ENCODE measurements at places on chromosomes 13 and 19. TPM values are rescaled to one million over a fixed set of nuclear protein-coding genes. Genes with fewer than 3 reads are reported as not detected.

CLDND2 gene
- polyA plus RNA-seq, result 1.5 TPM

ZNF850 gene
- 0.76 TPM for polyA plus RNA-seq

KIR3DL2 gene
- polyA plus RNA-seq, result 16.8 TPM

INAFM1 gene
- 2.3 TPM for polyA plus RNA-seq

ABHD17A gene
- polyA plus RNA-seq, result 252 TPM

ARRDC5 gene
- polyA plus RNA-seq, result 5.5 TPM

IRGC gene
- polyA plus RNA-seq, result not detected

ZNF571 gene
- polyA plus RNA-seq, result 5.9 TPM

VSTM2B gene
- polyA plus RNA-seq, result not detected

MRI1 gene
- 19.0 TPM for polyA plus RNA-seq

CD79A gene
- 9.4 TPM for polyA plus RNA-seq

ZNF628 gene
- 0.36 TPM for polyA plus RNA-seq

DNA sequence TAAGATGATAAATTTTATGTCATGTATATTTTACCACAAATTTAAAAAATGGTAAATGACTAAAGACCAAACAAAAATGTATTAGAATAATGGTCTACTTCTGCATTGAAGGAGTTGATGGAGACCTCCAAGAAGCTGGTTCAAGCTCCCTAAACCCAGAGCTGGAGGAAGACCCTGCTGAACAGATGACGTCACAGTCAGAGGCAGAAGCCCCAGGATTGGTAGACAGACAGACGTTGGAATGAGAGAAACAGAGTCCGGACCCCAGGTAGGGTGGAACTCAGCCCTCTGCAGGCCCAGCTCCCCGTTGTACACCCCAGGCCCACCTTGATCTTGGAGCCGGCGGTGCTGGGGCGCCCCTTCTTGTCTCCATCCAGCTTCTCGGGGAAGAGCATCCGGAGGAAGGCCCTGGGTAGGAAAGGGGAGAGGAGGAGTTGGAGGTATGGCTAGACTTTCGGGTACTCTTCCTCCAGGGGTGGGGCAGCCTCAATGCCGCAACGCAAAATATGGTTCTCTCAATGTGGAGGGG is 25.7 kb upstream of the ZNF414 start:
- H3K36me3 ChIP-seq, result peaks cover 7% of the 10 kb centered on the region
- H3K27ac ChIP-seq, result no peak overlapping the region
- no peaks in the 10 kb centered on the region for H3K4me1 ChIP-seq
- no peaks in the 10 kb centered on the region for H3K27me3 ChIP-seq

- H3K36me3 ChIP-seq, result no peaks in the 10 kb centered on the region
- H3K4me3 ChIP-seq, result no peak overlapping the region
Measured at GRCh38 chr19:16702123-16702522, 17.5 kb upstream of the NWD1 start.

DNA sequence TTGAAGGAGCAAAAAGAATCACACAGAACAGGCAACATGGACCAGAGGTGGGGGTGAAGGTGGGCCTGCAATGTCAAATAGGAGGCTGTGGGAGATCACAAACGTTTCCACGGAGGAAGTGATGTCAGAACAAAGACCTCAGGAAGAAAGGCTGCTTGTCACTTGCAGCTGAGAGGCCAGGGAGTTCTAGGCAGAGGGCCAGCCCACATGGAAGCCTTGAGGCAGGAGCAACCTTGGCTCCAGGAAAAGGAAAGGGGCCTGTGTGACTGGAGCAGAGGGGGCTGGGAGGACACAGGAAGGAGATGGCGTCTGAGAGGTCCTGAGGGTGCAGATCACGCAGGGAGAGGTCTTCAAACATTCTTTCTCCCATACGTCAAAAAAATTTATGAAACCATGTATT is 16.3 kb downstream of the ZNF160 start:
- H3K4me3 ChIP-seq, result no peak overlapping the region
- no peak for DNase-seq
- no peaks in the 10 kb centered on the region for H3K4me1 ChIP-seq
- H3K27ac ChIP-seq, result no peak overlapping the region
- H3K27me3 ChIP-seq, result no peaks in the 10 kb centered on the region

DNA sequence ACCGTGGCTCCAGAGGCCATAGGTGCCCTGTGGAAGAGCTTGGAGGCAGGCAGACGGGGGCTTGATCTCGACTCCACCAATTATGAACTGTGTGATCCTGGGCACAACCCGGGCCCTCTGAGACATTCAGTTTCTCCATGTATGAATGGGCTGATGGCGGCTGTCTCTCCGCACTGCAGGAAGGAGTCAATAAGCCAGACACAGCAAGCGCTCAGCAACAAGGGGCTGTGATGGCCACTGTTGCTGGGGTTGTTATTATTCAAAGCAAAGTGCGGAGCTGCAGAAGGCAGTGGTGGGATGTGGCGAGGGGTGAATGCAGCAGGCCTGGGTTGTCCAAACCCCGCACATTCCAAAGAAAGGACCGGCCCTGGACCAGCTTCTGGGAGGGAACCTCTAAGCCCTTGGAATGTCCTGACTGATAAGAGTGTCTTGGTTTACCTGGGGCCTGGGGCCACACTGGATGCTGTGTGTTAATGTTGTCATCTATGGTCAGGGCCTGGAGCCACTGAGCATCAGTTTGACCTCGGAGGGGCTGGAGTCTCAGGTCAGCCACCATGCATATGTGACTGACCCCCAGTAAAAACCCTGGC is 8.3 kb downstream of the TMEM143 start:
- H3K4me3 ChIP-seq, result no peak overlapping the region
- H3K4me1 ChIP-seq, result no peaks in the 10 kb centered on the region
- no peaks in the 10 kb centered on the region for H3K36me3 ChIP-seq
- H3K27me3 ChIP-seq, result no peaks in the 10 kb centered on the region
- H3K27ac ChIP-seq, result no peak overlapping the region

DNA sequence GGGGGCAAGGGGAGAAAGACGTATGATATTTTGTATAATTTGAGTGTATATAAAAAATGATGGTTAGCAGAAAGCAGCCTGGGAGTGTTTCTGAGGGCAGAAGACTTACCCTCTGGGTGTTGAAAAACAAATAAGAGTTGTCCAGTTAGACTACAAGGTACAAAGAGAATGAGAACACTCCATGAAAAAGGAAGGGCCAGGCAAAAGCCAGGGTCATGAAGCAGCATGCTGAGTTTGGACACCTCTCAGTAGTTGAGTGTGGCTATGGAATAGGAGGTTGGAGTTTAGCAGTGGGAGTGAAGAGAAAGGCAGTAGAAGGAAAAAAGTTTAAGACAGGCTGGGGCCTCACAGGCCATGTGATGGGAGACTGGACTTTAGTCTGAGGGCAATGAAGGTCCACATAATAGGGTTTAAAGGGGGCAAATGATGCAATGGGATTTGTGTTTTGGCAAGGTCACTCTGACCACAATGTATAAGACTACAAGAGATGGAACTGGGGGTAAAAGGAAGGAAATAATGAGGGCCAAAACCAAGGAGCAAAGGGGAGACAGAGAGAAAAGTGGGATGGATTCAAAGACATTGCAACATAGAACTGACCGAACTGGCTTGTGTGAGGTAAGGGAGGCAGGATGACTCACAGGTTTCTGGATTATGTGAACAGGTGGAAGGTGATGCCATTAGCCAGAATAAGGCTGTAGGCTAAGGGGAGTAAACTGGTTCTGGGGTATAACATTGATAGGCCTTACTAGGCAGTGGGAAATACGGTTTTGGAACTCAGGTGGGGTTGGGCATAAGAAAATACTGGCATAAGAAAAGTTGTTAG is 76.6 kb downstream of the SERP2 start:
- no peaks in the 10 kb centered on the region for H3K4me1 ChIP-seq
- no peak overlapping the region for H3K4me3 ChIP-seq
- H3K36me3 ChIP-seq, result no peaks in the 10 kb centered on the region
- H3K27me3 ChIP-seq, result no peaks in the 10 kb centered on the region
- DNase-seq, result no peak

DNA sequence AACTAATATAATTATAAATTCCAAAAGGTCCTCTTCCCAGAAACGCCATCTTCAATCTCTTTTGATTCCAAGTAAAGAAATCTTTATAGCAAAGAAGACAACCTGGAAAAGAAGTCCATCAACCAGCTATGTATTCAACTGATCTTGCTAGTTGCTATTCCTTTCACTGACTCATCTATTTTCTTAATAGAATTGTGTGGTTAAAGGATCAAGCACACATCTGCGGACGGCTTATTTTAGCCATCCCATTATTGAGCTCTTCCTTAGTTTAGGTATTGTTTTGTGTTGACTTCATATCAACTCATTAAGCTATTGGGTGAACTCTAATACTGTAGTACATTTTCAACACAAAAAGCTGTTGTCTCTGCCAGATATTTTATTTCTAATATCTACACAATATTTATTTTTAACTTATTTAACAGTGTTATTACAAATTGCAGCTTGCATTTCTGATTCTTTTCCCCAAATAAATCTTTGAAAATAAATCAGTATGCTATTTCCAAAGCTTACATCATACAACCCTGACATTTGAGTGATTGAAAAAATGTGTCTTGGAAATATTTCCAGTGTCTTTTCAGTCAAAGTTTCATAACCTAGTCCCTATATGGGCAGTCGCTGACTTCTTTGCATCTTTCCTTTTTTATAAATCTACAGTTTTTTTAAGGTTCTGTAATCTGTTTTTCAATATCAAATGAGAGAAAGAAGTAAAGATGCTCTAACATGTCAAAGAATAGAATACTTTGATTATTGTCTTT is 158.8 kb upstream of the SPRY2 start:
- no peaks in the 10 kb centered on the region for H3K36me3 ChIP-seq
- H3K4me1 ChIP-seq, result no peaks in the 10 kb centered on the region
- no peak overlapping the region for H3K27ac ChIP-seq
- no peak for DNase-seq

- H3K27ac ChIP-seq, result no peak overlapping the region
- peaks cover 9% of the 10 kb centered on the region for H3K27me3 ChIP-seq
- H3K36me3 ChIP-seq, result no peaks in the 10 kb centered on the region
- no peaks in the 10 kb centered on the region for H3K4me1 ChIP-seq
- DNase-seq, result peak; percentile 51
- no peak overlapping the region for H3K4me3 ChIP-seq
Measured at GRCh38 chr13:33017323-33017929, 1.2 kb downstream of the KL start.

- H3K4me3 ChIP-seq, result no peak overlapping the region
- no peaks in the 10 kb centered on the region for H3K27me3 ChIP-seq
- H3K36me3 ChIP-seq, result peaks cover 5% of the 10 kb centered on the region
- peaks cover 17% of the 10 kb centered on the region for H3K4me1 ChIP-seq
Measured at GRCh38 chr13:112877066-112877465, 91.9 kb upstream of the MCF2L start.

GRCh38 chr13:33855371-33855895 is 37.5 kb downstream of the RFC3 start:
- H3K27ac ChIP-seq, result no peak overlapping the region
- H3K36me3 ChIP-seq, result no peaks in the 10 kb centered on the region
- H3K27me3 ChIP-seq, result no peaks in the 10 kb centered on the region

GRCh38 chr19:53864308-53864836 is 3.3 kb upstream of the MYADM start:
- H3K4me3 ChIP-seq, result no peak overlapping the region
- H3K36me3 ChIP-seq, result no peaks in the 10 kb centered on the region
- no peak overlapping the region for H3K27ac ChIP-seq
- no peak for DNase-seq
- H3K4me1 ChIP-seq, result peaks cover 17% of the 10 kb centered on the region
- no peaks in the 10 kb centered on the region for H3K27me3 ChIP-seq

- no peaks in the 10 kb centered on the region for H3K36me3 ChIP-seq
- H3K4me3 ChIP-seq, result no peak overlapping the region
- H3K4me1 ChIP-seq, result no peaks in the 10 kb centered on the region
- H3K27ac ChIP-seq, result no peak overlapping the region
Measured at GRCh38 chr13:58032676-58033460, 401.3 kb downstream of the PCDH17 start.

DNA sequence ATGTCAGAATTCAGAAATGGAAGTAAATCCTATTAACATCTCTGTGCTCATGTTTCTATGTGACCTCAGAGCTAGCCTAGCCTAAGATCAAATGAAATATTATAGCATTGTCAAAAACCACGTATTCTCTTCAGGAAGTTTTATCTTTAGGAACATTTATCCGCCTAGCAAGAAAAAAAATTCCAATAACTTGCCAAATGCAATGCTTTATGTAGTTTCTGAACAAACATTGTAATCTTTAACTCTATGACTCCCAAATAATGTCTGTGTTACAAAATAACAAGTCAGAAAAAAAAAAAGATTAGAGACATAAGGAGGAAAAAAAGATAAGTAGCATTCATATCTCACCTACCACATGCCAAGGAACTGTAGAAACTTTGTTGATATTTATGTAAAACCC is 18.4 kb upstream of the IPO5 start:
- peaks cover 5% of the 10 kb centered on the region for H3K27me3 ChIP-seq
- DNase-seq, result no peak
- no peak overlapping the region for H3K27ac ChIP-seq
- no peak overlapping the region for H3K4me3 ChIP-seq
- H3K4me1 ChIP-seq, result no peaks in the 10 kb centered on the region
- H3K36me3 ChIP-seq, result no peaks in the 10 kb centered on the region

DNA sequence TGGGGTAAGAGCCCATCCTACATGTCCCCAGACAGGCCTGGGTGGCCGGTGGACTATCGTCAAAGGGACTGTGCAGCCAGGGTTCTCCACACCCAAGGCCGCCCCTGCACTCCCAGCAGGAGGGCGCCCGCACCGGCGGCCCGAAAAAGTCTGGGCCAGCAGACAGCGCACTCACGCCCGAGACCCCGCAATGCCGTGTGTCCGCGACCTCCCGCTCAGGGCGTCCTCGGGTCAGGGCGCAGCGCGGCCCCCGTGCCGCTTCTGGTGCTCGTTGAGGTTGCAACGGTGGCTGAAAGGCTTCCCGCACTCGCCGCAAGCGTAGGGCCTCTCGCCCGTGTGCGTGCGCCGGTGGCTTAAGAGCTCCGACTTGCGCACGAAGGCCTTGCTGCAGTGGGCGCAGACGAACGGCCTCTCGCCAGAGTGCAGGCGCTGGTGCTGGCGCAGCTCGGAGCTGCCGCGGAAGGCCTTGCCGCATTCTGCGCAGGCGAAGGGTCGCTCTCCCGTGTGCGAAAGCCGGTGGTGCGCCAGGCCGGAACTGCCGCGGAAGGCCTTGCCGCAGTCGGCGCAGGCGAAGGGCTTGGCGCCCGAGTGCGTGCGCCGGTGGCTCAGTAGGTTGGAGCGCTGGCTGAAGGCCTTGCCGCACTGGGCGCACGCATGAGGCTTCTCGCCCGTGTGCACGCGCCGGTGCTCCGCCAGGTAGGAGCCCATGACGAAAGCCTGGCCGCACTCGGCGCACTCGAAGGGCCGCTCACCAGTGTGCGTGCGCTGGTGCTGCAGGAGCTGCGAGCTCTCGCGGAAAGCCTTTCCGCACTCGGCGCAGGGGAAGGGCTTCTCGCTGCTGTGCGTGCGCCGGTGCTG is 2.8 kb upstream of the A1BG start:
- no peaks in the 10 kb centered on the region for H3K27me3 ChIP-seq
- DNase-seq, result peak; percentile 70
- no peaks in the 10 kb centered on the region for H3K36me3 ChIP-seq
- no peak overlapping the region for H3K27ac ChIP-seq
- peak overlapping the region; percentile 47 for H3K4me3 ChIP-seq

- H3K4me1 ChIP-seq, result peaks cover 9% of the 10 kb centered on the region
- DNase-seq, result peak; percentile 15
- no peaks in the 10 kb centered on the region for H3K27me3 ChIP-seq
- peak overlapping the region; percentile 70 for H3K4me3 ChIP-seq
- H3K36me3 ChIP-seq, result peaks cover 3% of the 10 kb centered on the region
Measured at GRCh38 chr19:53158119-53158656, 665 bp downstream of the ZNF347 start.

GRCh38 chr13:76917095-76917494 is 30.9 kb upstream of the KCTD12 start:
- H3K4me1 ChIP-seq, result no peaks in the 10 kb centered on the region
- H3K36me3 ChIP-seq, result no peaks in the 10 kb centered on the region
- H3K27ac ChIP-seq, result no peak overlapping the region
- H3K4me3 ChIP-seq, result no peak overlapping the region
- no peak for DNase-seq
- H3K27me3 ChIP-seq, result no peaks in the 10 kb centered on the region
